T-helper 2 cell treated with Interferon-gamma antibody and Interleukin-4, amounts not matched to agents 100 ng/mL and 5 ng/mL, for 36 hours (primary cell): ENCODE measurements at places on chromosomes 1 and 21. TPM values are rescaled to one million over a fixed set of nuclear protein-coding genes. Genes with fewer than 3 reads are reported as not detected.

Gene DMRTA2
- not detected in 2 replicates for total RNA-seq

Gene GART
- 115 and 124 TPM in 2 replicates for total RNA-seq

Gene GRHL3
- total RNA-seq = not detected in 2 replicates

Gene E2F2
- 85.6 and 87.7 TPM in 2 replicates for total RNA-seq

Gene IFI44L
- 50.8 and 53.9 TPM in 2 replicates for total RNA-seq

Gene SLC1A7
- not detected in 2 replicates for total RNA-seq

Gene PADI1
- not detected in 2 replicates for total RNA-seq
